Fibroblast of skin of back (primary cell): ENCODE measurements at places on chromosomes 5 and 9.
A peak's percentile ranks its signal among the peaks of the same experiment; 100 is the strongest.

GRCh38 chr5:21173036-21173435 is 1185.0 kb upstream of the CDH18 start:
- peak; percentile 8 for DNase-seq

GRCh38 chr5:141493500-141494422 is 4.9 kb downstream of the PCDHGC5 start:
- peak; percentile 86 for DNase-seq

- DNase-seq, result no peak
These were observed 416.5 kb upstream of the POU5F2 start for GRCh38 chr5:94157704-94158539.

DNA sequence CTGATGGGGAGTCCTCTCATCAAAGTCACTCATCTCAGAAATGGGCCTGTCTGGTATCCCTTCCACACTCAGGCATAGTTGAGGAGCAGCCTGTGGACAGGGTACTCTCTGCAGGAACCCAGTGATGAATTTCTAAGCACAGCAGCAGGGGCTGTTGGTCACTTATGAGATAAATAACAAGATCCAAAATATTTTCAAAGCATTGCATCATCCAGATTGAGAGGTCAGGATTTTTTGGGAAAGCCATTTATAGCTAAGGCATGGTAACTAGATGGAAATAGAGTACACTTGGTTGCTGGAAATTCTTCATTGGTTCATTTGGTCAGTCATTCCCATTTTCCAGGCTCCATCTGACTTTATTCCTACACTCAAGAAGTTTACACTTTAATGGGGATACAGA is 246.8 kb upstream of the RAI14 start:
- peak; percentile 33 for DNase-seq

DNA sequence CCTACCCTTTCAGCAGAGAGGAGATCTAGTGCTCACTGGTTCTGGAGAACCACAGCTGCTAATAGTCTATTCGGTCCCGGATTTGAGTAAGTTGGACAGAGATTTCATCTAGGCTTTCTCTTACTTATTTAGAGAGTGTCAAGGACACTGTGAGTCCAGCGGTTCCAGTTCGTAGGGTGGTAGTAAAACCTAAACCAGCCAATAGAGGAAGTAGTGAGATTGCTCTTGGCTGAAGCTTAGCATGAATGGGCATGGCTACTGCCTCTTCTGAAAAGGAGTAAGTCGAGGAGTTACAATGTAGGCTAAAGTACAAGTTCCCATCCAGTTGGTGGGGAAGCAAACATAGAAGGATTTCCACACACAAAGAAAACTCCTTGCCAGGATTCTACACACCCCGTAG is 109.6 kb upstream of the MOCS2 start:
- no peak for DNase-seq

GRCh38 chr5:83538786-83539462 is 67.4 kb downstream of the VCAN start:
- no peak for DNase-seq

DNA sequence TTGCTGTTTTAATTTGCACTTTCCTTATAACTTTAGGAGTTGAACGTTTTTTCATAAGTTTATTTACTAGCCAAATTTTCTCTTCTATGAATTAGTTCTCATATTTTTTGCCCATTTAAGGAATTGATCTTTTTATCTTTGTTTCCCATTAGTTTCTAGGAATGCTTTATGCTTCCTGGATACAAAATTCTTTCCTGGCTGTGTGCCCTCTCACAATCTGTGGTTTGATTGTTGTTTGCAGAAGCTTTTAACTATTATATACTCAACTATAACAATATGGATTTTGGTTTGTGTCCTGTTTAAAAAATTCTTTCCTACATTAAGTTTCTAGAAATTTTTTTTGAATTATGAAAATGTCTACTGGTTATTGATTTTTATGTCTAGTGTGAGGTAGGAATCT is 206.3 kb downstream of the CSNK1G3 start:
- DNase-seq, result no peak

GRCh38 chr9:117555964-117556629 is 141.2 kb upstream of the ASTN2 start:
- DNase-seq, result peak; percentile 49

DNA sequence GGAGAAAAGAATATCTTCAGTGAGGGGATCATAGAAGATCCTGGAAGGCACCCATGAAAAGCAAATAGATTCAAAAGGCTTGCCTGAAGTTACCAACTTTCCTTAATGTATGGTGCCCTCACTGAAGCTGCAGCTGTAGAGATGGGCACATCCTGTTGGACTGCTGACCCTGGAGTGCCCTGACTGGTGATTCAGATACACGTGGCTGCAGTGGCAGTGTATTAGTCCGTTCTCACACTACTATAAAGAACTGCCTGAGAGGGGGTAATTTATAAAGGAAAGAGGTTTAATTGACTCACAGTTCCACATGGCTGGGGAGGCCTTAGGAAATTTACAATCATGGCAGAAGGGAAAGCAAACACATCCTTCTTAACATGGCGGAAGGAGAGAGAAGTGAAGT is 80.3 kb downstream of the OSMR start:
- peak; percentile 52 for DNase-seq

DNA sequence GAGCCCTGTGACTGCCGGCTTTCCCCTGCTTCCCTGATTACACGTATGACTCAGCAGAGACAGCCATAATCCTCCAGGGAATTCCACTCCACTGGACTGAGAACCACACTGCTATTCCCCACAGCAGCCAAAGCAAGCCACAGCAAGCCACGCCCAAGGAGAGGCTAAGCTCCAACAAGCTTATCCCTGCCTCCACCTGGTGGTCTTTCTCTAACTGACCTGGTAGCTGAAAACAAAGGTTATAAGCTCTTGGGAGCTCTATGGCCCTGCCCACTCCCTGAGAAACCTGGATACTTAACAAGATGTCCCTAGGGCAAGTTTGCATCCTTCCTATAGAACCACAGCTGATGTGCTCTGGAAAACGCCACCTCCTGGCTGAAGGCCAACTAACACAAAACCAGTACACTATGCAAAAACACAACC is 613.7 kb upstream of the CDH18 start:
- peak; percentile 87 for DNase-seq

DNA sequence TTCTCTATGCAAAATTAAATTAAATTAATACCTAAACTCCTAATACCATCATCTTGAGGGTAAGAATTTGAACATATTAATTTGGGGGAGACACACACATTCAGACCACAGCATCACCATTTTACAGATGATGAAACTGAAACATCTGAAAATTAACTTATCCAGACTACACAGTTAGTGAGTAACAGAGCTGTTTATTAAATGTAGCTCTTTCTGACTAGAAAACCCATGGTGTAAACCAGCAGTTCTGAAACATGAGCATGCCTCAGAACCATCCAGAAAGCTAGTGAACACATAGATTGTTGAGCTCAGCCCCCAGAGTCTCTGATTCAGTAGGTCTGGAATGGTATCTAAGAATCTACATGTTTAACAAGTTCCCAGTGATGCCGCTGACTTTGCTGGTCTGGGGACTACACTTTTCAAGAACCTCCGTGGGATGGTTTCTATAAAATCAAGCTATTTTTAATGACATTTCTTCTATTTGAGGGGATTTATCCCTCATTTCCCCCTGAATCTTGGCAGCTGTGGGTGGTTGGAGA is 113.5 kb downstream of the RORB start:
- no peak for DNase-seq

DNA sequence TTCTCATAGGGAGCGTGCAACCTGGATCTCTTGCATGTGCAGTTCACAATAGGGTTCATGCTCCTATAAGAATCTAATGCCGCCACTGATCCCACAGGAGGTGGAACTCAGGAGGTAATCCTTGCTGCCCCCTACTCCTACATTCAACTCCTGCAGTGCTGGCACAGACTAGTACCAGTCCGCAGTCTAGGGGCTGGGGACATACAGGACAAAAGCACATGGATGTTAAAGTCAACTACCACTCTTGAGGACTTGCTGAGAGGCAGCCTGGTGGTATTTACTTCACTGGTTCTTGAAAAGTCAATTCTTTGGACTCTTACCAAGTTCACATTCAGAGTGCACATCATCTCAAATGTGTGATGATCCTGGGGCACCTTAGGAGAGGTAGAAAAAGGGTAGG is 33.0 kb downstream of the MTMR12 start:
- DNase-seq, result no peak

DNA sequence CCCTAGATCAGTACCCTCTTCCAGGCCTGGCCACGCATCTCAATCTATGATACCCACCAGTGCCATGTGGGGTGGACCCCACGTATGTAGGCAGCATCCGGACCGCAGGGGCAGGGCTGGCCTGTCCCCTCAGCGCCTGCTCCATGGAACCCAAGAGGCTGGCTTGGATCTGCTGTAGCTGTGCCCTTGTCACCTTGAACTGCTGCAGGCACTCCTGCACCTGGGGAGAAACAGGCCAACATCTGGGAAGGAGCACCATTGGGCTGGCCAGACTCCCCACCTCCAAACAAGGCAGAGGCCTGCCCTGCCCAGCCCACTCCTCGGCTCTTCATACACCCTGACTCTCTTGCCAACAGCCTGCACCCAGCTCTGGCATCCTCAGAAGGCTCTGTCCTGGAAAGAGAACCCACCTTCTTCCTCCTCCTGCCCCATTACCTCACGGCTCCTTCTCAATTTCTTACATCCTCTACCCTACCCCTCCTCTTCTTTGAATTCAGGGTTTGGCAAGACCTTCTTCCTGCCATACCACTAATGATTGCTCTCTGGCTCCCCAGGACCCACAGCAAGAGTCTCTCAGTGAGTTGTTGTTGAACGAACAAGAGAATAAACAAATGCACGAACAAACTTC is 7.7 kb downstream of the HK3 start:
- no peak for DNase-seq

- no peak for DNase-seq
These were observed 323.6 kb downstream of the SEMA5A start for GRCh38 chr5:9222054-9222976.

DNA sequence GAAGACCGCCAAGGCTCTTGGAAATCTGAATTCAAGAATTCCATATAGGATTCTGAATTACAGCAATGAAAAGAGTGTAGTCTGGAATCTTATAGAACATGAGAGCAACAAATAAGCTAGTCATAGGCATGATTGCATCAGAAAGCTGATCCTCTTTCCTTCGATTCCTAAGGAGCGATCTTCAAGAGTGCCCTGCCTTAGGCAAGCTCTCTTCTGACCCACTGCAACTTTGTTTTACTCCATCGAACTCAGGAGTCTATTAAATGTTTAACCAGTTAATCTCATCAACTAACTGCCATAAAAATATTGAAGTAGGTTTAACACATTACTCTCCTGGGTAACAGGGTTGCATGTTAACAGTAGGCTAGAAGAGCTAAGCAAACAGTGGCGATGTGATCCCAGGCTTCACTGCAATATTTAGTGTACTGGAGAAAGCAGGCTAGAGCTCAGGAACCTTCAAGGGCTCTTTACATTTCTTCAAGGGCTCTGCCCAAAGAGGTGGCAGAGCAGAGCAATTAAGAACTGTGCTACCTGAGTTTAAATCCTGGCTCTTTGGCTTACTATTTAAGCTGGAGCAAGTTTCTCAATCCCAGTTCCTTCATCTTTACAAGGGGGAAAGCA is 146.3 kb downstream of the RORB start:
- no peak for DNase-seq

DNA sequence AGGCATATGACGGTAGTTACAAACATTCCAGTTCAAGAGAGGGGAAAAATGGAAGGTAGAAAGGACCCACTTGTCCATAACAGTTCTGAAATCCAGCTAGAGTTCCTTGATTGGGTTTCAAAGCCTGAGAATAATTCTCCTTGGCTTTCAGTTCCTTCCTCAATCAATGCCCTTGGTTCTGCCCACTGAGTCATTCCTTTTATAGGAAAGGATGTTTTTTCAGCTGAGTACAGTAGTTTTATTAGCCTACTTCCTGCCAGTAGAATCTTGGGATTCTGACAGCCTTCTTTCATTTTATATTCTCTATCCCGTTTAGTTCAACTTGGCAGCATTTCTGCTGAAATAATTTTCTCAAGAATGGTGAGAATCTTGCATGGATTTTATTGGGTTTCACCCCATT is 386.9 kb upstream of the SMC2 start:
- DNase-seq, result no peak

DNA sequence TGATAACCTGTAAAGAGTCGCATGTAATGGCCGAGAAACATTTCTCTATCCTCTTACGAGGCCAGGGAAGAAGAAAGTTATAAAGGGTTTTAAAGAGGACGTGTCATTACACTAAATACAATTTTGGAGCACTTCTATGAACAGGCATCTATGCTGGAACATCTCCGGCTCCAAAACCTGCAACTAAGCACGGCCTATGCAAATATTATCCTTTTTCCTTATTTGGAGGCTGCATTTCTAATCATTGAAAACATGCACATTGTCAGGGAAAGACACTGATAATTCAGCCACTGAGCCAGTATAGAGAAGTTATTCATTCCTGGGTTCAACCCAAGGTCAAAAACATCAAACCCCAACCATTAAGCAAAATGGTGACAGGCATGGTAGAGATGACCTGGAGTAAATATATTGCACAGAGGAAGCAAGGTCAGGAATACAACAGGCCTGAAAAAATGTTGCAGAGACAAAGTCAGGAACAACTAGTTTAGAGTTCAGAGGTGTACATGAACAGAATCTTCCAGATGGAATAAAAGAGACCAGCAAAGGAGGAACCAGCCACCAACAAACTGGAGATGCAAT is 674.1 kb downstream of the NR2F1-AS1 start:
- no peak for DNase-seq

- DNase-seq, result peak; percentile 76
These were observed 198.0 kb upstream of the EGFLAM start for GRCh38 chr5:38060354-38060753.

DNA sequence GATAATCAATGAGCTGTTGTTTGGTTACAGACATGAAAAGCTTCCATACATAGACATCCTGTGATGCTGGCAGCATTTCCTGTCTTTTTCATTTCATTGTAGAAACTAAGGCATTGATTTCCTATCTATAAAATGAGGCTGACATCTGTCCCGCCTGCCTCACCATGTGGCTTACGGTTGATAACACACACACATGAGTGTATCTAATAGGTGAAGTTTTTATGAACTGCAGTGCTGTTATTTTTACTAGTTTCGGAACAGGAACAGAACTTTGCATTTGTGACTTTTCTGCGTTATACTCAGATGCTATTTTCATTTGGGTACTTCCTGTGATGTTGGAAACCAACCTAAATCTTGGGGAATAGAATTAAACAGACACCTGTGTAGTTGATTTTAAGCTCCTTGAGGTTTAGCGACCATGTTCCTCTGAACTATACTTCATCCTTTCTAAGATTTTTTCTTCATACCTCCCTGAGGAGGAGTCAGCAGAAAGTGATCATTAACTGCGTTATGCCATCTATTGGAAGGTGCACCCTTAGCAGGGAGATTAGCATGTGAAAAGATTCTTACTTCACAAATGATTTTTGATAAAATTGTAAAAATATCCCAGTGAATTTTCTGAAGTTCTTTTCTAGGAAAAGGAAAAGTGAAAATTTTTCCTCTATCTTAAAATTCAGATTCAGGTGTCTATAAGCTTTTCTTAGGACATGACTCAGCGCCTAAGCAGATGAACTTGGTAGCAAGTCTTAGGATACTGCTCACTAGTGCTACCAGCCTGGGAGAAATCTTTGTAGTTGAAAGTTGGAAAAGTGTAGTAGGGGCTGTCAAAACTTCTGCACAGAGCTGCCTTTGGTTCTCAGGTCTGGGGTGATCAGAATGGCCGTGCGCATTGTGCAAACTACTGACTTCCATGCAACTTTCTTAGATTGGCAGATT is 134.5 kb downstream of the TRIO start:
- DNase-seq, result no peak
